ENCODE measurements at places on chromosomes 5 and 9.

DNA sequence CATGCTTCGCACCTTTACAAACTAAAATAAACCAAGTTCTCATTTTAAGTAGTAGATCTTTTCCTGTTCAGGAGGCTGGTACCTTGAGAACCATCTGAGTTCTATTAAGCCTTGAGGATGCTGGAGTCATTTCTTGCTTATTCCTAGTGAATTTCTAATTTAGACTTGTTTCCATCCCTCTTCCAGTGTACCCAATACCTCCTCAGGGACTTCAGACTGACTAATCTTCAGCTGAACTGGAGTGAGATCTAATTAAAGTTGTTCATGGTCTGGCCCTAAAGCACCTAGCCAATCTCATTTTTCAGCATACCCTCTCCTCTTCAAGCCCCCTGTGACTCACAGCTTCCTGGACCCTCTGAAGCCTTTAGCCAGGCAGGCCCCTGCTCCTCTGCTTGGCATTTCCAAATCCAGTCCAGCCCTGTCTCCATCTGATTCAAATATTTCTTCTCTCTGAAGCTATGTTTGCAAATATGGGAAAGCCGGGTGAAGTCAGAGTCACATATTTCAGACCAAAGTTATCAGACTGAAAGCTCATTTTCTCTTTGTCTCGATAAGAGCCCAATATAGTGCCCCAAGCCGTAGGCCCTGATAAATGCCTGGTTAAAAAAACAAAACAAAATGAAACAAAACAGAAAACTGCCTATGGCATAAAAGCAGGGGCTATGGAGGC lies 19.4 kb upstream of the TNFSF15 start:
- DNase-seq = no peak

GRCh38 chr9:124835026-124835557 lies 18.2 kb upstream of the WDR38 start:
- peak; percentile 84 for DNase-seq

- no peak for DNase-seq
Measured at GRCh38 chr9:38380872-38381534, 11.5 kb upstream of the ALDH1B1 start.

DNA sequence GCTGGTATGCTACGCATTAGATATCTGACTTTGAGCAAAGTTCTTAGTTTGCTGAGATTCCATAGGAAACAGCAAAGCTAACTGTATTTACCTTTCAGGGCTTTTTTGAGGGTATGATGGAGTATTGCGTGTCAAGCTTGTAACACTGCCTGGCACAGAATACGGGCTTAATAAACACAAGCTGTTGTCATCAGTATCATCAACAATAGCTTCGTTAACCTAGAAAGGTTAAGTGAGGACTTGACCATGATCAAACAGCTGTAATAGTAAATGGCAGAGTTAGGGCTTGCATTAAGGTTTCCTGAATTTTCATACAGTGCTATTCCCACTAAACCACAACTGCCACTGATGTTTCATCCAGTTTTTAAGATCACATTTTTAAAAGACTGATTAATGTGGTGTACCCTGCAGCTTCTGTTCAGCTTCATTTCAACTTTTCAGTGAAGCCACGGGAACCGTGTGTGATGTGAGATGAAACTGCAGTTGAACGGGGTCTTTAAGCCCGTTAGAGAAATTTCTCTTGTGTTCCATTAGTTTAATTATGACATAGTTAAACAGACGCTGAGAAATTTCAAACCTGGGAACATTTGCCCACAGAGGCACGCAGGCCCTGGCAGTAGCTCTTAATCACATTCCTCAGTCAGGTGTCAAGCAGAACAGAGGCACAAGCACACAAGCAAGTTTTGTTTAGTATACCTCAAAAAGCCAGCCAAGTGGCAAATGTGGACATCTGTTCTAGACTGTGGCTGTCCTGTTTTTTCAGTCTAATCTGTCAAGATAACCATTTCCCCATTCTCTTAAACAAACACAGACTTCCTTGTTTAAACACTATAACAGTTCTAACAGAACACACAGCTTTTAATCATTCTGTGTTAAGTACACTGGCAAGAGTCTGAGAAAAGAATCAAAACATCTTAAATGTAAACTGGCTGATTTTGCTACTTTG lies 147.1 kb downstream of the ZNF608 start:
- DNase-seq = peak; percentile 15

DNA sequence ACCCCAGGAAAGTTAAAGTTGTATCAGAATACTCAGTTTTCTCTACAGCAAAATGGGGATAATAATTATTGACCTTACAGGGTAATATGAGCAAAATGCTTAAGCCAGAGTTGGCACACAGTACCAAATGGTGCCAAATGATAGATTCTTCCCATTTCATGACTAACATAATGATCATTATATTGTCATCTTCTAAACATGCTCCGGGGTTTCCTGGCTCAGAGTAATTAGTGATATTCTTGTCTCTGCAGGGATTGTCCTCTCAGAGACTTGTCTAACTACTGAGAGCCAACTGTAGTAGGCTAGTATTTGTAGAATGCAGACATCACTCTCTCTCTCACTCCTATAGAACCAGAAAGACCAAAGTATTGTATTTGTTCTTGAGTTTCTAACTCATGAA lies 25.2 kb upstream of the PPP2R2B start:
- no peak for DNase-seq

DNA sequence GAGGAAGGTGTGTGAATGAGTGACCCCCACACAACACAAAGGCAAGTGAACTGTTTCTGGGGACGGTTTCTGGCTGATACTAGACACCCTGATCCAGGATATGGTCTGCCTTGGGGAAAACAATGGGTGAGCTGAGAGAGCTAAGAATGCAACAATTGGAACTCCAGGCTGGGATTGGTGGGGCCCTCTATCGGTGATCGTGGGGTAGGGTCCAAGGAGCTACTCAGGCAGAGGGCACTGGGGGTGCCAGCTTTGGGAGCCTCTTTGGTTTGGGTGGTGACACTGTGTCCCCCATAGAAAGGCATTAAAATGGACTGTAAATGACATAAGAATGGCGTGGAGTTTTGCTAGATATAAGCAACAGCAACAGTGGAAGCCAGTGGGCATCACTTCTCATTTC lies 439.1 kb downstream of the DMAC1 start:
- no peak for DNase-seq

- DNase-seq = peak; percentile 37
Measured at GRCh38 chr5:68464424-68464823, 248.9 kb downstream of the PIK3R1 start.

- no peak for DNase-seq
Measured at GRCh38 chr5:158027806-158028775, 169.1 kb upstream of the CLINT1 start.

- no peak for DNase-seq
Measured at GRCh38 chr9:135060461-135061116, 26.9 kb upstream of the OLFM1 start.

DNA sequence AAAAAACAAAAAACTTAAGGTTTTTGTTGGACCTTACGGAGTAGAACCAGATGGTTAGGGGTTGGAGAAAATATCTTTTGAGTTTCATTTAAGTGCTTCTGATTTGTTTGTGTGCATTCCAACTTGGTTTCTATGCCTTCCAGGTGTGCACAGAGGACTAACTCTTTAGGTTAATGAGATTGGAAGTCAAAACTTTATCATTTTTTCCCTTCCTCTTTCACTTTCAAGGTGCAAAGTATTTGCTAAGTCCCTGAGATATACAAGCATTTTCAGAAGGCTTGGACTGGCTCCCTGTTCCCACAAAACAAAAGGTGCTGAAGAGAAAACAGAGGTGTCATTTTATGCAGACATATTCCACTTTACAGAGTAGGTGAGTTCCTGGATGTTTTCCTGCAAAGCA lies 30.3 kb upstream of the CER1 start:
- no peak for DNase-seq

GRCh38 chr9:7226007-7226640 lies 468.4 kb downstream of the KDM4C start:
- DNase-seq = no peak

DNA sequence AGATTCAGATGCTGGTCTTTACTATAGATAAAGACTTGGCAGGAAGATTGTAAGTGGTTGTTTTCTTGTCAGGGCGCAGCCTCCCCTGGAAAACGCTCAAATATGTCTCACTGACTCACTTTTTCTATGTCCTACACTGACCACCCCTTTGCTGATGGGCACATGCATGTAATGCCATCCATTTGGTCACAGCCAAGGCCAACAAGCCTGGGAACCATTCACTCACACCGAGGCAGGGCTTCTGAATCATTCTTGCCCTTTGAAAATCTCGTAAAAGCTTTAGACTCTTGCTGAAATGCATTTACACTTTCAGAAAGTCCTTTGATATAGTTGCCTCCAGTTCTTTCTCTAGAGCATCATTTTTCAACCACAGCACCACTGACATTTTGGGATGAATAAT lies 249.4 kb downstream of the ACTL7B start:
- DNase-seq = peak; percentile 27

DNA sequence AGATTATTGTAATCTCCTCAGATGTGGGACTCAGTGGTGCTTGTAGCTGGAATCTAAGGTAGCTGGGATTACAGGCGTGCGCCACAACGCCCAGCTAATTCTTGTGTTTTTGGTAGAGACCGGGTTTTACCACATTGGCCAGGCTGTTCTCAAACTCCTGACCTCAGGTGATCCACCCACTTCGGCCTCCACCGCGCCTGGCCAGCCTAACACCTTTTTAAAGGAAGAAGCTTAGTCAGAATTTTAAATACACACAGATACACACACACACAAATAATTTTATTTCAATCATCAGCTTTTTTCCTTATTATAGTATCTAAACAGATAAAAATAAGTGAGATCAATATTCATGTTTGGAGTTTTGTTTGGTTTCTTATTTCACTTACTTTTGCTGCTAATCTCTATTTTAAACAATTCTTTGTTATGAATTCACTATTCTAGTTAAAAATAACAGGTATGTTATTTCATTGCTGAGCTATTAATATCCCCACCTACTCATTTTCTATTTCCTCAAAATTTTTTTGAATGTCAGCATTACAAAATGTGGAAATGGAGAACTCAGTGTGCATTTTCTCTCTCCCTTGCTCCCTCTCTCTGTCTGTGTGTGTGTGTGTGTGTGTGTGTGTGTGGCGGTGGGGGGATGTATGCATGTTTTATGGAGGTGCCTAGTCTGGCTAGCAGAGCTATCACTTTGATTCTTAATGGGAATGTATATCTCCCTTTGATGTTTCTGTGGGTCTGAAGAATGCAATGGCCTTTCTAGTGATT lies 960.6 kb upstream of the DMAC1 start:
- DNase-seq = no peak

- peak; percentile 13 for DNase-seq
Measured at GRCh38 chr9:21454149-21454548, 13.9 kb downstream of the IFNA1 start.

DNA sequence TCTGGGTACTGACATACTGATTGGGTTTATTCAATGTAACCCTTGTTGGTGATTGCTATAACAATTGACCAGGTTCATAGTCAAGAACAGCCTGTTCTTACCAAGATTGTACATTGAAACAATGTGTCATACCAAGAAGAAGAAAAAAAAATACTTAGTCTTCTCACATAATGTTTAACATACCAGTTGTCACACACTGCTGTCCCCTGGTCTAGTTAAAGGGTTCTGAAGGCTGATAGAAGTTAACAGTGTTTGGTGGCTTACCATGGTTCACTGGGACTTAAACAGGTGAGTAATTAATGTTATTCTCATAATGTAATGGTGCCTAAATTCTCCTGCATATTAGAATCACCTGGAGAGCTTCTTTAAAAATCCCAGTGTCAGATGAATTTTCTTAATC lies 18.5 kb upstream of the CDC42SE2 start:
- DNase-seq = no peak

GRCh38 chr5:83927140-83927733 lies 206.6 kb upstream of the HAPLN1 start:
- peak; percentile 84 for DNase-seq

- no peak for DNase-seq
Measured at GRCh38 chr5:125011419-125011818, 265.0 kb upstream of the ZNF608 start.

DNA sequence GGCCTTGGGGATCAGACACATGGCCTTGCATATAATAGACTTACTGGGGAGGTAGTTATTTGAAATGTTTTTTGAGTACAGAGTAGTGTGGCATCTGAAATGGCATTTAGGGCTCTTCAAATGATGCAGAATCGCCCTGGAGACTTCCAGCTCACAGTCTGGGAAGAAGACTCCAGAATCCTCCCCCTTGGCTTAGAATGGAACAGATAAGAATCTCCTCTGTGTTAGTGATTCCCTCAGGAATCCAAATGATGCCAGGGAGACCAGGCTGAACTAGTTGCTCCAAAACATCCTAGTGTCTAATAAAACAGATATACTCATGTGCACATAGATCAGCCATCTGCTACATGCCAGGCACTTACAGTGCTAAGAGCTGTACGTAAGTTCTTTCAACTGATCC lies 38.6 kb upstream of the SMC5 start:
- peak; percentile 16 for DNase-seq

DNA sequence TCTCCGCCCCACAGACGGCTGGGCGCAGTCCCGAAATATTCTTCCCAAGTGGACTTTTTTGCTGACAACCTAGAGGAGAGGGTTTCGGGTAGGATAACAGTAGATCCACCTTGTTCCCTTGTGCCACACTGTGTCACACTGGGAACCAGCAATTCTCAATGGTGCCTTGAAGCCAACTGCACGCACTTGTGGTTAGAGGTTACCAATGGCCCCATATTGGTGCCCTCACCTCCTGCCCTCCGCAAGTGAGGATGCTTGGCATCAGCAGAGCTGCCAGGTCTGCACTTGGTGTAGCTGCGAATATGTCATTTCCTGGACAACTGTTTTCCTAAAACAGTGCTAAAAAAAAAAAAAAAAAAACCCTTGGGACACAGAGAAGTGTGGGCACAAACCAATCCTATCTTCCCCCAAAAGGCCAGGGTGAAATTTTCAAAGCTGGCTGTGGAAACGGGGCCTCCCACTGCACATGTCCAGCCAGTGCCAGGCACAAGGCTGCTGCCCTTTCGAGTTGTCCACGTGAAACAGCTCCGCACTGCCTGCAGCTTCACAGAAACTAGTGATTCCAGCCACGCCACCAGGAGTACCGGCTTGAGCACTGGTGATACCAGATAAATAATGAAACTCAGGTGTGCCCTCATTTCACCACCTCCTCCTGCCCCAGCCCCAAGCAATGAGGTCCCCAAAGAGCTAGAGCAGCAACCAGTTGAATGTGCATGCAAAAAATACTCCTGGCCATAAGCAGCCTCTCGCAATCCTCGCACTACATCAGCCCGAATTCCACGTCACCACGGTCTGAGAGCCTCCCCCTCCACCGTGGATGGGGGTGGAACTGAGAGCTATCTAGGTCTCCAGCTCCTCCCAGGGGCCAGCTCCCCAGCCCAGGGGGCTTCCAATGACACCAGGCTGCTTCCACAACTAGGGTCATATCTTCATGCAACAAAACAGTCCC lies 51.2 kb downstream of the USP20 start:
- DNase-seq = no peak

GRCh38 chr5:142175039-142175438 lies 66.5 kb downstream of the NDFIP1 start:
- DNase-seq = no peak

Measured in fibroblast of skin of scalp (primary cell).